ENCODE measurements at places on chromosomes 6 and 20.

DNA sequence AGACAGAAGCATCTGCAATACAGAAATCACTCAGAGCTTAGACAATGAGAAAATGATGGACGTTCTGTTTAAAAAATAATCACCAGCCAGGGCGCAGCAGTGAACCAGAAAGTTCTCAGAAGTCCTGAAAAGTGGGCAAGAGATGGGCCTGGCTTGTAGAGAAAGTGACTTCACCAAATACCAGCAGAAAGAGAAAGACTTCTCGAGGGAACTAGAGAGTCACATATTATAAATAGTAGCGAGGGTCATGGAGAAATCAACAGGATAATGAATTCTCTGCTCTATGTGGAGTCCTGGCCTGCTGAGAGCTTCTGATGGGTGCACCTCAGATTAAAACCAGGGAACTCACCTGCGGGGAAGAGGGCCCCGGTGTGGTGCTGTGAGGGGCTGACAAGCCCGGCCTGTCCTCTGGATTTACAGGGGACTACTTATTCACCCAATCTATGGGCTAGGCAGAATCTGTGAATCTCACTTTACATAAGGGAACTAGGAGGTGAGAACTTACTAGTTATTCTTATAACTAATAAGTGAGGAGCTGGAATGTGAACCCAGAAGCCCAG lies 5.6 kb upstream of the RAMACL start:
- no peak for DNase-seq
- H3K27ac ChIP-seq, result no peak overlapping the region
- no peaks in the 10 kb centered on the region for H3K4me1 ChIP-seq
- no peaks in the 10 kb centered on the region for H3K27me3 ChIP-seq
- no peaks in the 10 kb centered on the region for H3K36me3 ChIP-seq
- H3K4me3 ChIP-seq, result no peak overlapping the region

GRCh38 chr6:28777147-28777461 lies 146.7 kb downstream of the TRIM27 start:
- H3K4me1 ChIP-seq, result no peaks in the 10 kb centered on the region
- no peak overlapping the region for H3K4me3 ChIP-seq
- DNase-seq, result no peak
- no peaks in the 10 kb centered on the region for H3K36me3 ChIP-seq
- H3K27ac ChIP-seq, result no peak overlapping the region
- peaks cover 33% of the 10 kb centered on the region for H3K27me3 ChIP-seq

GRCh38 chr6:51494342-51494741 lies 593.1 kb downstream of the PKHD1 start:
- no peak overlapping the region for H3K27ac ChIP-seq
- no peak overlapping the region for H3K4me3 ChIP-seq
- H3K27me3 ChIP-seq, result no peaks in the 10 kb centered on the region
- no peaks in the 10 kb centered on the region for H3K36me3 ChIP-seq

- no peaks in the 10 kb centered on the region for H3K27me3 ChIP-seq
- no peak overlapping the region for H3K4me3 ChIP-seq
- no peaks in the 10 kb centered on the region for H3K36me3 ChIP-seq
- no peaks in the 10 kb centered on the region for H3K4me1 ChIP-seq
- no peak overlapping the region for H3K27ac ChIP-seq
These were observed 11.4 kb upstream of the COL9A1 start for GRCh38 chr6:70314296-70314695.

- no peaks in the 10 kb centered on the region for H3K4me1 ChIP-seq
- no peak overlapping the region for H3K27ac ChIP-seq
- H3K36me3 ChIP-seq, result no peaks in the 10 kb centered on the region
- no peak for DNase-seq
These were observed 270.5 kb downstream of the ESR1 start for GRCh38 chr6:152078001-152078400.

DNA sequence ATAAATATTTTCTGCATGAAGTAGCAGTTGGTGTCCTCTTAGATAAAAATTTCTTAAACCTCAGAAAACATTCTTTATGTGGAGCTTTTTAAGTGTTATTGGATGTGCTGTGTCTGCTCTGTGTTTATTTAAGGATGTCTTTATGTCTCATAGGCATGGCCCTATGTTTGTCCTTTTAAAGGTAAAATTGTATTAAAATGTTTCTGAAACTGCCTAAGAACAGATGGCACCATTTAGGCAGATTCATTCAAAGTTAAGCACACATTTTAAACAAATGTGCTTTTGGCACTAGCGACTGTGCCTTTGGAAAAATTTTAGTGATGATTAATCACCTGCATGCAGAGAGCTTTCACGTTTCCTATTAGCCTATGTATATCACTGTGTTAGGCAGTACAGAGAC lies 125.2 kb downstream of the KIF6 start:
- no peaks in the 10 kb centered on the region for H3K36me3 ChIP-seq
- H3K4me3 ChIP-seq, result no peak overlapping the region
- no peak for DNase-seq
- no peaks in the 10 kb centered on the region for H3K4me1 ChIP-seq

GRCh38 chr6:44642349-44642748 lies 254.8 kb downstream of the CDC5L start:
- no peak overlapping the region for H3K27ac ChIP-seq
- H3K36me3 ChIP-seq, result no peaks in the 10 kb centered on the region
- no peaks in the 10 kb centered on the region for H3K4me1 ChIP-seq
- no peak for DNase-seq
- H3K4me3 ChIP-seq, result no peak overlapping the region

- no peaks in the 10 kb centered on the region for H3K27me3 ChIP-seq
- DNase-seq, result no peak
- no peaks in the 10 kb centered on the region for H3K36me3 ChIP-seq
- H3K27ac ChIP-seq, result no peak overlapping the region
- H3K4me1 ChIP-seq, result no peaks in the 10 kb centered on the region
These were observed 59.0 kb downstream of the QRSL1 start for GRCh38 chr6:106688177-106688951.

GRCh38 chr6:102717737-102718456 lies 1324.4 kb downstream of the GRIK2 start:
- H3K36me3 ChIP-seq, result no peaks in the 10 kb centered on the region
- no peaks in the 10 kb centered on the region for H3K4me1 ChIP-seq
- H3K4me3 ChIP-seq, result no peak overlapping the region

DNA sequence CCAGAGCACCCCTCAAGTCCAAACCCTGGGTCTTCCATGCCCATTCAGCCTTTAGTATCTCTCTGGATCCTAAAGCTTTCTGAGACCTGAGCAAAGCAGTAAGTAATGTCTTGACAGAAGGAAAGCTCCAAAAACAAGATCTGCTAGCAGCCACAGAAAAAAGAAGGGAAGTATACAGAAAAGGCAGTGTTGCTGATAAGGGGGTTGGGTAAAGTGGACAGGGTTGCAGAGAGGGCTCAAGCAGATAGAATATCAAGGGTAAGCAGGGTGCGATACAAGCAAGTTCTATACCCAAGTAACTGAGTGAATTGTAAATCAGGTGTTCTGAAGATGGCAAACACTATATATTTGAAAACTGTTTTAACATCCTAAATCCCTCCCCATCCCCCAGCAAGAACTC lies 113.4 kb upstream of the CARMIL1 start:
- no peak overlapping the region for H3K27ac ChIP-seq
- H3K4me3 ChIP-seq, result no peak overlapping the region
- no peaks in the 10 kb centered on the region for H3K27me3 ChIP-seq

DNA sequence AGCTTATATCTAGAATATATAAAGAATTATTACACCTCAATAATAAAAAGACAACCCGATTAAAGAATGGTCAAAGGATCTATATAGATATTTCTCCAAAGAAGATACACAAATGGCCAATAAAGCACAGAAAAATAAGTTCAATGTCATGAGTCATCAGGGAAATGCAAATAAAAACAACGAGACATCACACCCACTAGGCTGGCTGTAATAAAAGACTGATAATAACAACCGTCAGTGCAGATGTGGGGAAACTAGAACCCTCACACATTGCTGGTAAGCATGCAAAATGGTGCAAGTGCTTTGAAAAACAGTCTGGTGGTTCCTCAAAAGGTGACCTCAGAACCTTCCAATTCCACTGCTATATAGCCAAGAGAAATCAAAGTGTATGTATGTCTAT lies 33.0 kb downstream of the TBX18 start:
- no peaks in the 10 kb centered on the region for H3K36me3 ChIP-seq
- no peak for DNase-seq
- H3K27ac ChIP-seq, result no peak overlapping the region
- no peaks in the 10 kb centered on the region for H3K4me1 ChIP-seq

GRCh38 chr6:42236682-42237473 lies 19.2 kb upstream of the MRPS10 start:
- peaks cover 3% of the 10 kb centered on the region for H3K36me3 ChIP-seq
- H3K4me3 ChIP-seq, result no peak overlapping the region
- no peaks in the 10 kb centered on the region for H3K27me3 ChIP-seq
- no peak for DNase-seq

DNA sequence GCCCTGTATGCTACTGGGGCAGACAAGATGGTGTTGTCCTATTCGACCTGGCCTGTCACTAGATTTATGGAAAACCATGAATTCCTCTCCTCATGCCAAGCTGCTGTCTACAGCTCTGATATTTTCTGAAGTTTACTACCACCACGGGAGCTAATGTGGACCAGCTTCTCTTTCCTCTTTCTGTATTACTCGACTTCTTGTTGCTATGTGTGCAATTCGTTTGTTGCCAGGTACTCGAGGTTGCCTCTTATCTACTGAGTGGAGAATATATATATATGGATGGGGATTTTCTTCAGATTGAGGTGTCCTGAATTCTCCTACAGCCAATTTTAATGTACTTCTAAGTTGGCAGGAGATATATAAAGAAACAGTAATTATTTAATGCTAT lies 34.7 kb downstream of the MAN1A1 start:
- no peaks in the 10 kb centered on the region for H3K36me3 ChIP-seq
- H3K4me3 ChIP-seq, result no peak overlapping the region
- H3K27me3 ChIP-seq, result no peaks in the 10 kb centered on the region
- no peak for DNase-seq

GRCh38 chr6:89602166-89602565 lies 36.4 kb downstream of the LYRM2 start:
- no peaks in the 10 kb centered on the region for H3K4me1 ChIP-seq
- DNase-seq, result no peak
- no peak overlapping the region for H3K27ac ChIP-seq
- H3K27me3 ChIP-seq, result no peaks in the 10 kb centered on the region

- H3K27ac ChIP-seq, result peak overlapping the region; percentile 14
- no peaks in the 10 kb centered on the region for H3K27me3 ChIP-seq
- H3K4me3 ChIP-seq, result no peak overlapping the region
- H3K4me1 ChIP-seq, result no peaks in the 10 kb centered on the region
- no peaks in the 10 kb centered on the region for H3K36me3 ChIP-seq
These were observed 142.3 kb upstream of the CARMIL1 start for GRCh38 chr6:25136854-25137253.

DNA sequence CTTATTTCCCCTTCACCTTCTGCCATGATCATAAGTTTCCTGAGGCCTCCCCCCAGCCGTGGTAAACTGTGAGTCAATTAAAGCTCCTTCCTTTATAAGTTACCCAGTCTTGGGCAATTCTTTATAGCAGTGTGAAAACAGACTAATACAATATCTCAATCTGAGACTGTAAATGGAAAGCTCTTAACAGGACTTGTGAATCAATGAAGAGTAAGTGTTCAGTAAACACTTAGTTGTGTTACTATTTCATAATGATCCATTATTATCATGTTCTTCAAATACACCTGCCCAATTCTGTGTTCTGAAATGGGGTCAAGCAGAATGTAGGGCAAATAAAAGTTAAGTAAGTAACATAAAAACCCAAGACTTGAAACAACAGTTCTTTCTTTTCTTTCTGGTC lies 266.2 kb downstream of the TENT5A start:
- no peaks in the 10 kb centered on the region for H3K4me1 ChIP-seq
- H3K36me3 ChIP-seq, result no peaks in the 10 kb centered on the region
- no peak for DNase-seq
- H3K4me3 ChIP-seq, result no peak overlapping the region
- H3K27me3 ChIP-seq, result no peaks in the 10 kb centered on the region

DNA sequence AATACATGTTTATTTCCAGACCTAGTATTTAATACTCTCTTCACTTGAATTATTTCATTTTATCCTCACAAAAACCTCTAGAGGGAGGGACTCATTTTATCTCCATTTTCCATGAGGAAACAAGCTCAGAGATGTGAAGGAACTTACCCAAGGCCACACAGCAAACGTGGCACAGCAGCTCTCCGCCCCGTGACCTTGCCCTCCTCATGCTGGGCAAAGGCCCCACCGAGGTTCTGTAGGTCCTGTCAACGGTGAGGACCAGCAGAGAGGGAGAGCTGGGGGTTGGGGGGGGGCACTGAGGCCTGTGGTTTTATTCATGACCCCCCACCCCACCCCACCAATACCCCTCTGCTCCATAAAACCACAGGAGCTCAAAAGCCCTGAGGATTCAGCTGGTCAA lies 40.9 kb upstream of the TLDC2 start:
- no peaks in the 10 kb centered on the region for H3K27me3 ChIP-seq
- peaks cover 4% of the 10 kb centered on the region for H3K4me1 ChIP-seq
- no peak overlapping the region for H3K4me3 ChIP-seq
- H3K36me3 ChIP-seq, result no peaks in the 10 kb centered on the region
- DNase-seq, result no peak

DNA sequence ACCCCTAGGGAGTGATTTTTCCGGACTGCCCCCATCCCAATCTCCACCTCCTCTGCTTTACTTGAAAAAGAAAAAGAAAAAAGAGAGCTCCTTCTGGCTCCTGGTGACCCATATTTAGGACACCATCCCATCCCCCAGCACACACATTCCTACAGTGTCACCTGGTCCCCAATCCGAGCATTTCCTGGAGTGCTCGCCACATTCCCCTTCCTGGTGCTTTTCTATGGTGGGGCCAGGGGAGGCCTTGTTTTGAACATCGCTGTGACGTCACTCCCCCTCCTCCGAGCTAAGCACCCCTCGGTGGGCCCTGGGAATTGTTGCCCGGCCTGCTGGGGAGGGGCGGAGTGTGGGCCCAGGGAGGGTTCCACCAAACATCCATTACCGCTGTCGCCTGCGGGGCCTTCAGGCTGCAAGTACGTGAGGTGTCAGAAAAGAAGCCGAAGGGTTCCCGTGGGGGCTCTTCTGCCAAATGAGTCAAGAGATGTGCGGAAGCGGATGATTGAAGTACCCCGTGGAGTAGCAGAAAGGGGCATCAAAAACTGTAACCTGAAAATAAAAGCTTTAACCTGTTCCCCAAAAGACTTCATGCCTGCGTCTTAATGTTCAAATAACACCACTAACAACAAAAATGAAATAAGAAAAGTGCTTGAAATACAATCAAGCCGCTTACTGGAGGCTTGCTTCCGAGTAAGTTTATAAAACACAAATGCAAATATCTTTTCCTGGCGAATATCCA lies 2.8 kb upstream of the FOXC1 start:
- H3K27me3 ChIP-seq, result peaks cover 2% of the 10 kb centered on the region
- no peak for DNase-seq
- H3K4me3 ChIP-seq, result peak overlapping the region; percentile 4
- H3K4me1 ChIP-seq, result peaks cover 3% of the 10 kb centered on the region
- H3K36me3 ChIP-seq, result no peaks in the 10 kb centered on the region

DNA sequence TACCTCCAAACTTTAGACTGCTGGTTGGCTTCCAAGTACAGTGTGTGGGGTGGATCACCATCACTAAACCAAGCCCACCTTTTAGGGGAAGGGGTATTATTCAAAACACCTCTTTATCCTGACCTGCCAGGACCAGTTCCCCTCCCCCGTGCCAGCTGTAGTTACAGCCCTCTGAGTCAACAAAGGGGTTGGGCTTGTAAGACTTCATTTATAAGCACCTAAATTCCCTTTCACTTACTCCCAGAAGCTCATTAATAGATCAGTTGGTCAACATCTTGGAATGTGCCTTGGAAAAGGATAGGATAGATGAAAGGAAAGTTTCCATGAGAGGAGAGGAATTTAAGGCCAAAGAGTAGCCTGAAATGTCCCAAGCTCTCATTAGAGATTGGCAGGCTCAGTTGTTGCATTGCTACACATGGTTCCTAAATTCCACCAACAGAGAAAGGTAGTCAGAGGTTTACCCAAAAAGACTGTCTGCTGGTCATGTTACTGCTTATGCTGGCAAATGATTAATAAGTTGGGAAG lies 59.2 kb downstream of the TNFAIP3 start:
- no peaks in the 10 kb centered on the region for H3K36me3 ChIP-seq
- no peaks in the 10 kb centered on the region for H3K4me1 ChIP-seq
- H3K27ac ChIP-seq, result no peak overlapping the region
- no peak overlapping the region for H3K4me3 ChIP-seq
